ENCODE measurements at places on chromosomes 3 and 15. TPM values are rescaled to one million over a fixed set of nuclear protein-coding genes. Genes with fewer than 3 reads are reported as not detected.
A peak's percentile ranks its signal among the peaks of the same experiment; 100 is the strongest.

- DNase-seq, result no peak
These were observed 27.6 kb upstream of the CXCR6 start for GRCh38 chr3:45915518-45916231.

GRCh38 chr3:37526511-37526910 is 335.2 kb upstream of the CTDSPL start:
- DNase-seq, result peak; percentile 92

C3orf70 gene
- total RNA-seq, result 20.4 TPM

CXCR6 gene
- 2.8 TPM for total RNA-seq

SLC9C1 gene
- 0.29 TPM for total RNA-seq
